ENCODE measurements at places on chromosomes 5 and 9. TPM values are rescaled to one million over a fixed set of nuclear protein-coding genes. Genes with fewer than 3 reads are reported as not detected.

DNA sequence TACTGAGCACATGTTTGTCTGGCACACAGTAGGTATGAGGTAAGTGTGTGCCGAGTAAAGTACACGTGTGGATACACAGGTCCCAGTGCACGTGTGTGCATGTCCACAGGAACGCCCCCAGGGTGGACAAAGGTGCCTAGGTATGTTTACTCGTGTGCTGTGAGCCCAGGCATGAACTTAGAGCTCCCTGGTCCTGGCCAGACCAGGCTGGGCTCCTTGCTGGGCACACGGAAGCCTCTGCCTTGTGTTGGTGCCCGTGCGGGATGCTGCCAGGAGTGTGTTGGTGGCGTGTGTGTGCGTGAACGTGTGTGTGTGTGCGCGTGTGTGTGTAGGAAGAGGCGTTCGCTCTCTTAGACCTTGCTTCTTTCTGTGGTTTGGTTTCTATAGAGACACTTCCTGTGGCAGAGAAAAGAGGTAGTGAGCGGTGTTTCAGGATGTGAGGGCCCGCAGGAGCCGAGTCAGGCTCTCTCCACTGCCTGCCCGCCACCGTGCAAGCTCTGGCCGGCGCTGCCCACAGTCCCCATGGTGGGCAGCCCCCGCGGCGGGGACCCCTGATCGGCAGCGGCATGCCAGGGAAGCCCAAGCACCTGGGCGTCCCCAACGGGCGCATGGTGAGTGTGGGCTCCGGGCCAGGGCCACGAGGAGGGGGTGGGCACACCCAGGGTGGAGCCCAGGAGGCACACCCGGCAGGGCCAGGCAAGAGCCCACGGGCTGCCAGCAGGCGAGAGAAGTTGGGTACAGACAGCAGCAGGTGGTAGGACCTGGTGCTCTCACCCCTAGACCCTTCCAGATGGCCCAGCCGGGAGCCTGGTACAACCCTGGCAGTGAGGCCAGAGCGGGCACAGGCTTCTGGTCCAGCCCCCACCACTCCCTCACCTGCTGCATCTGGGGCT, at the start of gene RGS14:
Gene RGS14 (plus strand): TSS at position 466 of the 893 bp plus-strand sequence. CDS start 101 bp downstream, at position 567.
- no peak for DNase-seq

- no peak for DNase-seq
Observed at GRCh38 chr5:139646111-139646510, 2.0 kb upstream of the CXXC5 start.

GRCh38 chr5:120803282-120803681, 339.2 kb downstream of the PRR16 start:
- DNase-seq, result no peak

NPDC1 gene
- 25.8 TPM for polyA plus RNA-seq

RASGEF1C gene
- polyA plus RNA-seq, result 0.75 TPM

NR4A3 gene
- polyA plus RNA-seq, result 0.37 TPM

GRCh38 chr5:143229896-143230675, 173.4 kb downstream of the NR3C1 start:
- DNase-seq, result no peak

- DNase-seq, result no peak
Observed at GRCh38 chr9:104779334-104779733, 15.4 kb downstream of the NIPSNAP3B start.
